ENCODE measurements at places on chromosomes 5 and 9.

GRCh38 chr5:82784521-82784920 lies 292.7 kb downstream of the TMEM167A start:
- DNase-seq: no peak

- DNase-seq: no peak
Measured at GRCh38 chr5:7473668-7474215, 77.8 kb downstream of the ADCY2 start.

GRCh38 chr9:95848764-95849163 lies 26.7 kb upstream of the ERCC6L2 start:
- no peak for DNase-seq

GRCh38 chr5:33299621-33300208 lies 141.1 kb upstream of the TARS1 start:
- DNase-seq: peak; percentile 62

DNA sequence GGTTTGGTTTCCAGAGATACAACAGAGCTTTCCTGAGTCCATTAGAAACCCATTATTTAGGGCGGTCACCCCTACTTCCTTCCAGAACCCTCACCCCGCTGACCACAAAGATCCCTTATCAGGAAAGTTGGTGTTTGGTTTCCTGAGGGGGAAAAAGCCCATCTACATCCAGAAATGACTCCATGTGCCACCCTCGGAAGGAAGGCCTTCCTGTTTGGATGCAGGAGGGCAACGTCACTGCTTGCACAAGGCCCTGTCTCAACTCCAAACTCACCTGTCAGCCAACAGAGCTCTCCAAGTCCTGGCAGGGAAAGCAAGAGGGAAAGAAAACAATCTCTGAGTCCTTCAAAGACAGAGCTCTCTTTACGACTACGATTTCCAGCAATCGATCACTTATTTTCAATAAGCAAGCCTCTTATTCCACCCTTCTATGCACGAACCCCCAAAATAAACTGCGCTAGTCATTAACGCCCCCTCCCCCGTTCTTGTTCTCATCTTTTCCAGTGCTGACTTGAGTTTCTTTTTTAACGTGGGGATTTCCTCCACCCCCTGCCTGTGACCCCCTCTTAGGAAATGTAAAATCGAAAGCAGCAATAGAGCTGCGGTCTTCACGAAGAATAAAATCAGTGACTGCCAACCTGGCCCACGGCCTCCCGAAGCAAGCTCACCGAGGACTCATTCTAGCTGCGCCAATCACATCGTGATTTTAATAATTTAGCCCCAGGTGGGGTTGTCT lies 35.7 kb upstream of the NTNG2 start:
- no peak for DNase-seq

GRCh38 chr5:1378866-1379659 lies 34.2 kb upstream of the CLPTM1L start:
- no peak for DNase-seq

DNA sequence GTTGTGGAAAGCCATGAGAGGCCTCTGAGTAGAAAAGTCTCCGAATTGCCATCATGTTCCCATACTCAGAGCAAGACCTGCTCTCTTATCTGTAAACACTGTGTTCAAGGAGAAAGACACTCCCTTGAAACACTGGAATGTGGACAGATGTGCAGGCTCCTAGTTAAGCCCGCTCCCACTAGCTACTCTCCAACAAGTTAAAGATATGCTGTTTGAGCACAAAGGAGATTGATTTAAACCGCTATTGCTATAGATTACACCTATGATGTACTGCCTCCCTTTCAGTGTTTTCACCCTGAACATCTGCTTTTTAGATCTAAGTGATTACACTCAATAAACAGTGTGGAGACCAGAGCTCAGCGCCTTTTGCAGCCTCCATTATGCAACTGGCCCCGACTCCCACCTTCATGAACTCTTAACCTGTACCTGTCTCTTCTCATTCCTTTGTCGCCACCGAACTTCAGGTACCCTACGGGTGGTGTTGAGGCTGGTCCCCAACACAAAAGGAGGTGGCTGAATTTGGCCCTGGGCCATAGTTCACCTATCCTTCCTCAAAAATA lies 47.5 kb downstream of the TMEM245 start:
- DNase-seq: no peak

DNA sequence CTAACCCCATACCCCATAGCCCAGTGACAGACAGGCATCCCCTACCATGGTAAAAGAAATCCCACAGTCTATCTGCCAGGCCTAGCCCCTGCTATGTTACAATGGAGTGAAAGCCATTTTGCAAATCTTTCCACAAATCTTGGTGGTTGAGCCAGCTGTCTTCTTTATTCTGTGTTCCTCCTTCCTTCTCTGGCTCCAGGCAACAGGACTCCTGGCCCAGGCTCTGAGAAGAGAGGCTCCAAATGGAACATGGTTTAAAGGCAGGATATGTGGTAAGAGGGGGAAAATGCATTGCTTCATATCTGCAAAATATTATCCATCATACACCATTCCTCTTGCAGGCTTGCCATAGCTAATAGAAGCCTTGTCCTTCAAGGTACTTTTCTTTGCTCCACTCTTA lies 25.2 kb downstream of the FGF1 start:
- no peak for DNase-seq

GRCh38 chr5:84862132-84862531 lies 477.5 kb upstream of the EDIL3 start:
- no peak for DNase-seq

- DNase-seq: no peak
Measured at GRCh38 chr5:51573835-51574234, 190.6 kb downstream of the ISL1 start.

- peak; percentile 61 for DNase-seq
Measured at GRCh38 chr5:14946815-14947620, 75.4 kb upstream of the ANKH start.

DNA sequence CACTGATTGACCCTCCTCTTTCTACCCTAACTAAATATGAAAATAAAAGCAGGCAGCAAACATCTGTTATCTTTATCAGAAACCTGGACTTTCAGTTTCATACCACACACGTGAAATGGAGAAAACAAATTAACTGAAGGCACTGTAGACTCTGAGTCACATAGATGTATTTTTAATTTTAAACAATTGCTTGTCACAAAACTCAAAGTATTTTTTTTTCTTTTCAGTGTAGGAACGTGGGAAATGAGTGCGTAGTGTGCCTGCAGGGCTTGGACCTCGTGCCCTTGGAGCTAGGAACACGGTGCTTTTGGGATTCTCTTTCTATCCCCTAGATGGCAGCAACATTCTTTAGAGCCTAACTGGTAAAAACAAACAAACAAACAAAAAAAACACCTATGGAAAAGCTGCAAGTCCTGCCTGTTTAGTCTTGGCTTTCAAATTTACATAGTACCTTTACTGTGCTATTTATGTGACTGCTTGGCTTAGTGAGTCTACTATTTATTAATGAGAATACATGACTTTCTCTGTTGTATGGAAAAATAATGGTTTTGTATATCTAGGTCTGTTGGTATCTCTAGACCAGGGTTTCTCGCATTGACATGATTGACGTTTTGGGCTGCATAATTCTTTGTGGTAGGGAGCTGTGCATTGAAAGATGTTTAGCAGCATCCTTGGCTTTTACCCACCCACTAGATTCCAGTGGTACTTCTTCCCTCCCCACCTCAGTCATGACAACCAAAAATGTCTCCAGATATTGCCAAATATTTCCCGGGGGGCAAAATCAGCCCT lies 16.8 kb upstream of the ACTBL2 start:
- peak; percentile 74 for DNase-seq
